CD4-positive, alpha-beta memory T cell (primary cell): ENCODE measurements at places on chromosomes 7 and 10. TPM values are rescaled to one million over a fixed set of nuclear protein-coding genes. Genes with fewer than 3 reads are reported as not detected.

GRCh38 chr7:136517971-136518370 lies 350.5 kb upstream of the CHRM2 start:
- DNase-seq: no peak

- no peak for DNase-seq
These were observed 16.6 kb downstream of the GNAI1 start for GRCh38 chr7:80151274-80151665.

GRCh38 chr10:131079314-131079713 lies 232.2 kb downstream of the TCERG1L start:
- DNase-seq: no peak

Gene WBP1L
- 41.1 TPM for total RNA-seq

Gene CAV2
- total RNA-seq: not detected

GRCh38 chr10:7649673-7650300 lies 17.0 kb downstream of the ITIH5 start:
- DNase-seq: no peak

- DNase-seq: no peak
These were observed 995.5 kb upstream of the C7orf33 start for GRCh38 chr7:147595042-147595441.

Gene MAGI2
- total RNA-seq: 0.23 TPM

Gene PPP1R9A
- total RNA-seq: not detected

Gene POLL
- total RNA-seq: 59.3 TPM

Gene RPEL1
- total RNA-seq: not detected

GRCh38 chr10:116060864-116061263 lies 212.1 kb downstream of the GFRA1 start:
- DNase-seq: no peak

Gene FAM25A
- not detected for total RNA-seq

Gene TLX1
- total RNA-seq: not detected

Gene ATRNL1
- not detected for total RNA-seq

DNA sequence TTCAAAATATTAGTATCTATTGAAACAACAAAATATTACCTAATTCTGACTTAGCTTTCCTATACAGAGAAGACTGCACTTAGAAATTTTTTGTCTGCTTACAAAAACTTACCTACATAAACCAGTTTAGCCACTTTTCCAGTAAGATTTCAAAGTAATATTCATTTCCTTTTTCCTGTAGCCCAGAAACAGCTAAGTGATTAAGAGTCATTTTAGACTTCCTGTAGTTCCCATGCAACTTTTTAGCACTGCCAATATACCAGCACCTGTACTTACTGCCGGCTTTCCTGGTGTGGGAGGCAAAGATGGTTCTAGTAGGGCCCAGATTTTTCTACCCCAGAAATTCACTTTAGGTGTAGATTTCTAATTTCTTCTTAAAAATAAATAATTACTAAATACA lies 21.8 kb downstream of the NT5C2 start:
- no peak for DNase-seq

Gene DLG5
- 2.7 TPM for total RNA-seq

GRCh38 chr10:71836596-71836974 lies 14.5 kb downstream of the PSAP start:
- DNase-seq: no peak

Gene PNLIPRP1
- total RNA-seq: not detected

Gene ANKRD2
- not detected for total RNA-seq

- DNase-seq: no peak
These were observed 7.4 kb downstream of the CRHR2 start for GRCh38 chr7:30674876-30675275.

DNA sequence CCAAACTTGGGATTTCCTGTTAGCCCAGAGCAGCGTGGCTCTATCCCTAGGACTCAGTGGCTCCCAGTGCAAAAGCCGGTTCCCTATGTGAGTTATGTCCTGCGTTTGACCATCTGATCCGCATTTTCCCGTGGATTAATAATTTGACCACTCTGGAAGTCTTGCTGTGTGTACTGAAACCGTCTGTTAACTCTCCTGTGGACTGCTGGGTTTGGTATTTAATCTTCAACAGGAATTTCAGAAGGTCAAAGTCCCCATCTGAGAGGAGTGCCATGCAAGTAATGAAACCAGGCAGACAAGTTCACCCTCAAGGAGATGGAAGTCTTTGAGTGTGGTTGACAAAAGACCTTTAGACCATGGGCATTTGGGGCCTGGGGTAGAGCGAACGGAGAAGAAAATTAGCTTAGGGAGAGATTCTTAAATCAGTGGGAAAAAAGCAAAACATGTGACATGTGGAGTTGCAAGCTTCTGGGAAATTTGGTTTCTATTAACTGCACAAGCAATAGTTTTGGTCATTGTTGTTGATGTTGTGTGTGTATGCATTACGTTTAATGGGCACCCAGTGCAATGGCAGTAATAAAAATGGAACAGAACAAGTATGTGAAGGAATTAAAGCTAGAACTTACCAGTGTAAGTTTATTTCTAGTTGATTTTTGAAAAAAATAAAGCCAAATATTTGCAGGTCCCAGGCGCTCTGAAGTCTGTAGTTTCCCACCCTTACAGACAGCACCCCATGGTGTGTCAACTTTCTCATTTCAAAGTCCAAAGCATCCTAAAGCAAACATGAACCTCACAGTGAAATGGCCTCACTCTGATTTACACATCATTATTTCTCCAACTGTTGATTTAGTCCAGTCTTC lies 38.2 kb downstream of the LYZL1 start:
- no peak for DNase-seq

- DNase-seq: no peak
These were observed 11.9 kb upstream of the PTPN12 start for GRCh38 chr7:77525231-77525630.

DNA sequence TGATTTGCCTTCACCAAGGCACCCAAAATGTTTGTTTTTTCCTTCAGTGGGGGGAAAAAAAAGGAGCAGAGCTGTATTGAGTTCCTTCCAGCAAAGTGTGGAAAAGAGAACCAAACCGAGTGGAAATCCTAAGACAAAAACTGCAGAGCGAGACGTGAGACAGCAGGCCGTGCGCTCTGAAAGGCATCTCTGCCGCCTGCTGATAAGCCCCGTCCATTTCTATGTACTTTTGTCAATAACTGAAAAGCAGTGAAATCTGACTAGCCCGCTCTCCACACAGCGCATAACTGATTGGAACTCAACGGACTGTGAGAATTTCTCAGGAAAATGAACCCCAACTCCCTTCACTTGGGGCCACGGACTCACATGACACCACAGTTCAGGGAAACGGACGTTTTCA lies 83.2 kb downstream of the COBL start:
- no peak for DNase-seq

Gene HTR5A
- total RNA-seq: not detected

Gene SFTPA1
- total RNA-seq: not detected

DNA sequence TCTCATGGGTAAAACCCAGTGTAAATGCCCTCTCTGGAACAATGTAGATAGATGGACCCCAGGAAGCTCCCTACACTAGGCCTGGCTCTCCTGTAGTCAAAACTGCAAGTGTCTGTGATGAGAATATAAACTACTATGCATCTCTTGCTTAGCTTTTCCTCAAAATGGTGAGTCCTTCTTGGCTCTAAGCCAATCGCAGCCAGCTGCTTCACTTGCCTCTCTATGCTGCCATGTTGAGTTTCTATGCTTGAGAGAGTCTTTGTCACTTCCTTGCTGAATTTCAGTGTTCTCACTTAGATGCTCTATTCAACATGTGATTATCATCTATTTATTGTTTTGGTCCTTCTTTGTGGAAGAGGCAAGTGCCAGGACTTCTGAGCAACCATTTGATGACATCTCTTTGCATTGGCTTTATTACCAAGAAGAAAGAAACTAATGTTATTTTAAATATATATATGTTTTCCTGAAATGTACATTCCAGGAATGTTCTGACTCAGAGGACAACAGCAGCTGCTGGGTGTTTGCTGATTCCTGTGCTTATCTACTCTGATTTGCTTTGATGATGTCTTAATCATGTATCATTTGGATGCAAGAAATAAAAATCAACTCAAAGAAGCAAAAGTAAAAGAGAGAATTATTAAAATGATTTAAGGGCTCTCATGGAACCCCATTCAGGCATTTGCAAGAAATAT lies 16.6 kb downstream of the TAS2R40 start:
- no peak for DNase-seq

DNA sequence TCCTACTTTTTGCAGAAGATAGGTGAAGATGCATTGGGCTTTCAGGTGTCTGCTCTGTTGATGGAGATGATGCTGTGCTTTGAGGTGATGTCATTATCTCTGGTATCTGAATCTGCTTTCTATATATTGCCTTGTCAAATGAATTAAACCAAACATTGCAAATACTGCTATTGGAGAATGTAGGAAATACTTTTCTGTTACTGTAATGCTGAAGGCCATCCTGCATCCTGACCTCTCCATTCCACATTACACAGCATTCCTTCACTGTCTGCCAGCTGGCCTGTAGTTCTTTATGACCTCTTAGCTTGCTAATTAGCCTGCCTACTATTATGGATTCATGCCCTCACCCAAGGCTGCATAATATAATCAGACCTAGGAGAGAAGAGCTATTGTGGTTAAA lies 73.2 kb downstream of the VCL start:
- DNase-seq: no peak

Gene NEUROD6
- total RNA-seq: not detected

Gene PDZD7
- total RNA-seq: 1.1 TPM

Gene NT5C2
- 80.4 TPM for total RNA-seq

GRCh38 chr7:100089458-100090196 lies 858 bp downstream of the COPS6 start:
- no peak for DNase-seq

GRCh38 chr7:3836855-3837254 lies 535.8 kb downstream of the SDK1 start:
- DNase-seq: no peak

DNA sequence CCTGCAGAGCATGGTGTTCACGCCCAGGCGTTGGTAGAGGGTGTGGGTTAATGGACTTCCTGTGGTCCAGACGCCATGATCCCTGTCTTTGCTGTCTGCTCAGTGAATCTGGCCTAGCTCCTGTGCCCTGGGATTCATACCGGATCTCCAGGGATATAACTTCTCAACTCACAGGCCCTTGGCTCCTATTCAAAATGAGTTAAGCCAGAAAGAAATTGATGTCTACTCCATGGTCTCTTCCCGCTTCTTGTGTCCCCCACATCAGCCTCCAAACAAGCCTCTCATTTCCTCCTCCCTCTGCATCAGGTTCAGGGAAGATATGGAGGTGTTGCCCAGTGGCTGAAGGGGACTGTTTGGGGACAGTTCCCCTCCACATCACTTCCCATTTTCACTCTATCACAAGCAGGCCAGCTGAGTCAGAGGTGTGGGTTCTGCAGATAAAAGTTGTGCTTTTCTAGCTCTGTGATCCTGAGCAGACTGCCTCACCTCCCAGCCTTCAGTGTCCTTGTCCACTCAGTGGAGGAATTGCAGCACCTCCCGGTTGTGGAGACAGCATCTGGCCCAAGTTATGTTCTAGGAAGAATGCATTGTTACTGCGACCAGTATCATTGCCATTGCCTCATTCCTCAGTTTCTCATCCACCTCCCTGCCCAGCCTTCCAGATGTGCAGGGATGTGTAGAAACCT lies 22.5 kb downstream of the AKR1E2 start:
- no peak for DNase-seq

Gene PARP12
- 91.8 TPM for total RNA-seq

Gene PPP1R3C
- not detected for total RNA-seq

DNA sequence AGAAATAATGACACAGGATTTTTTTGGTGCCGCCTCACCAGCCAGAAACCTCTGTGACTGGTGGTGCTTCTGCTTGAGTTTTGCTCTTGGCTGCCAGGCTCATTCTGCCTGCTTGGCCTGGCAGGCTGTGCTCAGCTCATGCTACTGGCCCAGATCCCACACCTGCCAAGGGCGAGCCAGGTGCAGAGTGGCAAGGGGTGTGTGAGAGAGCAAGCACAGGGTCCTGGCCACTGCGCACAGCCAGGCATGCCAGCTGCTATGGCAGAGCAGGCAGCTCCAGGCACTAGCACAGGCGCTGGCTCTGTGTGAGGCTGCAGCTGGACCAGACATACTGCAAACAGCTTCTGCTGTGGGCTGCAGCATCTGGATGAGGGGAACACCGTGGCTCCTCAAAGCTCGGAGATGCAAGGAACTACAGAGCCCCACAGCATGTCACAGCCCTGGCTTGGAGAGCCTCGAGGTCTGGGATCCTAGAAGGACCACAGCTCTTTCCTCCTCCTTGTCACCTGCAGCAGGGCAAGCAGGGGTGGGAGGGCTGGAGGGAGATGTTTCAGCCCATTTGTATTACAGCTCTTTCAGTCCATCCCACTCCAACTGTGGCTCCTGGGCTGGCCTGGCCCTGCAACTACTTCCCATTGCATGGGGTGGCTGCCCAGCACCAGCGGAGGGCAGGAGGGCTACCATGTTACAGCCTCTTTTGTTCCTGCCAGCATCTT lies 313.4 kb upstream of the SEMA3C start:
- DNase-seq: no peak

DNA sequence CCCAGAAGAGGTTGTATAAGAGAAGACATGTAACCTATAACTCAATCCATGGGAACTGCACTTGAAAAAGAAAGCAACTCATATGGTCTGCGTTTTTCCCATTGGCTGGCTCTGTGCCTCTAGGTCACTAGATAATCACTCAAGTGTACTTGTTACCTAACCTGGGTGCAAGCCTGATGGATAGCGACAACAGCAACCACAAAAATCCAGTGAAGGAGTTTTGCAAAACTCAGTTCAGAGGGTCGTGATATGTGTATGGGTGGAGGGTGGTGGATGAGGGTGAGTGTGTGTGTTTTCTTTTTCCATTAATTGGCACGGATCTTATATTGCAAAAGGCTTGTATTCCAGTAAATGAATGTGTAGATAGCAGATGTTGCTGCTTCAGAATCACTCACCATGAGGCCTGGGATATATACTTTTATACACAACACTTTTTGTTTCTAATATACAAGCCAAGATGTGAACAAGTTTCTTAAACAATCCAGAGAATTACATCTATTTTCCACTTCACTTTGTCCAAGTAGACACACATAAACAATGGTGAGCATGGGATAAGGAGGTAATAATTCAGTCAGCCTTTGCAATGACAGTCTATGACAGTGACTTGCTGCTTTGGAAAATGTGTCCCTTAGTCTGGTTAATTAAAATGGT lies 286.9 kb upstream of the DKK1 start:
- DNase-seq: no peak

GRCh38 chr10:22606164-22606614 lies 108.2 kb downstream of the PIP4K2A start:
- DNase-seq: peak; percentile 50

Gene GRM3
- total RNA-seq: not detected

Gene LBX1
- not detected for total RNA-seq

DNA sequence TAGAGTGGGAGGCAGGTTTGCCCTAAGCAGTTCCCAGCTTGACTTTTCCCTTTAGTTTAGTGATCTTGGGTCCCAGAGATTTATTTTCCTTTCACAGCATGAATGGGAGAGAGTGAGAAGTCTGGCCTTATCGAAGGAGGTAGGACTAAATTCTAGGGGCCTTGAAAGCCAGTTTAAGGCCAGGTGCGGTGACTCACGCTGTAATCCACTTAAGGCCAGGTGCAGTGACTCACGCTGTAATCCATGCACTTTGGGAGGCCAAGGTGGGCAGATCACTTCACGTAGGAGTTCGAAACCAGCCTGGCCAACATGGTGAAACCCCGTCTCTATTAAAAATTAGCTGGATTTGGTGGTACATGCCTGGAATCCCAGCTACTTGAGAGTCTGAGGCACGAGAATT lies 392.2 kb downstream of the ACTR3B start:
- no peak for DNase-seq
